Omental fat pad (tissue), 4 donors: ENCODE measurements at places on chromosomes 3 and 15. TPM values are rescaled to one million over a fixed set of nuclear protein-coding genes. Genes with fewer than 3 reads are reported as not detected.

The BTBD1 gene
- 93.6 TPM for total RNA-seq

The PLXNA1 gene
- total RNA-seq, result 47.1 TPM

The PLSCR2 gene
- total RNA-seq, result not detected

The GOLGA6L4 gene
- 2.1 TPM for total RNA-seq

The GOLGA8K gene
- 0.28 TPM for total RNA-seq

The IQCF5 gene
- not detected for total RNA-seq

The RASGRP1 gene
- total RNA-seq, result 6.2 TPM

The GLCE gene
- total RNA-seq, result 12.9 TPM

The TMC3 gene
- 0.32 TPM for total RNA-seq

- DNase-seq, result no peak
Observed at GRCh38 chr15:37638116-37638515, 296.3 kb upstream of the TMCO5A start.

GRCh38 chr3:53147903-53148400, 13.1 kb upstream of the PRKCD start:
- DNase-seq, result no peak

DNA sequence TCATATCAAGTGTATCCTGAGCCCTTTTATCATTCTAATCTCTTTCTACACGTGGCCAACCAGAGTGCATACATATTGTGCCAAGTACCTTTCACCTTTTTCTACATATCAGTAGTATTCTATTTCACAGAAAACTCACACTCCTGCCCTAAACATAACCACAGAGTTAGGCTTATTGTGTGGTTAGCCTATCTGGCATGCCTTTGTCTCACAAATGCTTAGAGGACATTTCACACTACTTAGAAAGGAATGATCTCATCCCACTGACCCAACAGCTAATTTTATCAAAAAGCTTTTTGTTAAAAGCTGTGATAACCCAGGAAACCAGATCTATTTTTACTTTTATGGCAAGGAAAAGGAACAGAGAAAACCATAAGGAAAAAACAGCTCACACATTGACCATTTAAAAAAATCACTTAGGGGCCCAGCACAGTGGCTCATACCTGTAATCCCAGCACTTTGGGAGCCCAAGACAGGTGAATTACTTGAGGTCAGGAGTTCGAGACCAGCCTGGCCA, 17.8 kb upstream of the MAP4 start:
- no peak for DNase-seq

- DNase-seq, result no peak
Observed at GRCh38 chr3:42572278-42572677, 9.5 kb downstream of the SEC22C start.

DNA sequence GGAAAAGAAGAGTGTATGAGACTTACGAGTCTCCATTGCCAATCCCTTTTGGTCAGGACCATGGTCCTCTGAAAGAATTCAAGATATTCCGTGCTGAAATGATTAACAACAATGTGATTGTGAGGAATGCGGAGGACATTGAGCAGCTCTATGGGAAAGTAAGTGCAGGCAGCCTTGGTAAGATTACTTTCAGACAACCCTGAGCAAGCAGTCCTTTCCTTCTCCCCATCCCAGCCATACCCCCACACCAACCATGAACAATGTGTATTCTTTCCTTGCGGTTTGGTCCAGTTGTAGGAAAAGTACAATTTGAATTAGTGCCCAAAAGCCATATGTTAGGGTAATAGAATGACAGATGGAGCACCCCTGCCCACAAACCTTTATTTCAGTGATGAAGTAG, 5.6 kb downstream of the TSEN2 start:
- DNase-seq, result no peak

- no peak for DNase-seq
Observed at GRCh38 chr3:115623044-115623868, at the start of gene GAP43. TSS of gene GAP43 (plus strand) at chr3:115623510. CDS start at chr3:115623690, 180 bp downstream.

- DNase-seq, result no peak
Observed at GRCh38 chr15:41820791-41821423, 7.0 kb upstream of the JMJD7 start.

GRCh38 chr3:114218578-114219185, 18.7 kb downstream of the ZNF80 start:
- no peak for DNase-seq

DNA sequence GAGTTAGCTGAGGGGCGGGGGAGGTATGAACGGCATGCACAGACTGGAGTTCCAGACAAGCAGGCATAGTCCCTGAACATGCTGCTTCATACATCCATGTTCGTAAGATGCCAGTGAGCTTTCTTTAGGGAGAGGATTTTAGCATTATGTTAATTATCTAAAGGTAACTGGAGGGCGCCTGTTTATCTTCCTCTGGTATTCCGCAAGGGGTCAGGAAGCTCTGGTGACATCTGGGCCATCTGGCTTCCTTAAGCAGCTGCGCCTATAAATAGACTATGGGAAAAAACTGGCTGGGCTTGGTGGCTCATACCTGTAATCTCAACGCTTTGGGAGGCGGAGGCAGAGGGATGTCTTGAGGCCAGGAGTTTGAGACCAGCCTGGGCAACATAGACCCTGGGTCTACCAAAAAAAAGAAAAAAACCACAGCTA, 1.5 kb upstream of the FBXO22 start:
- no peak for DNase-seq

- no peak for DNase-seq
Observed at GRCh38 chr15:30042556-30042955, 40.2 kb upstream of the GOLGA8J start.

DNA sequence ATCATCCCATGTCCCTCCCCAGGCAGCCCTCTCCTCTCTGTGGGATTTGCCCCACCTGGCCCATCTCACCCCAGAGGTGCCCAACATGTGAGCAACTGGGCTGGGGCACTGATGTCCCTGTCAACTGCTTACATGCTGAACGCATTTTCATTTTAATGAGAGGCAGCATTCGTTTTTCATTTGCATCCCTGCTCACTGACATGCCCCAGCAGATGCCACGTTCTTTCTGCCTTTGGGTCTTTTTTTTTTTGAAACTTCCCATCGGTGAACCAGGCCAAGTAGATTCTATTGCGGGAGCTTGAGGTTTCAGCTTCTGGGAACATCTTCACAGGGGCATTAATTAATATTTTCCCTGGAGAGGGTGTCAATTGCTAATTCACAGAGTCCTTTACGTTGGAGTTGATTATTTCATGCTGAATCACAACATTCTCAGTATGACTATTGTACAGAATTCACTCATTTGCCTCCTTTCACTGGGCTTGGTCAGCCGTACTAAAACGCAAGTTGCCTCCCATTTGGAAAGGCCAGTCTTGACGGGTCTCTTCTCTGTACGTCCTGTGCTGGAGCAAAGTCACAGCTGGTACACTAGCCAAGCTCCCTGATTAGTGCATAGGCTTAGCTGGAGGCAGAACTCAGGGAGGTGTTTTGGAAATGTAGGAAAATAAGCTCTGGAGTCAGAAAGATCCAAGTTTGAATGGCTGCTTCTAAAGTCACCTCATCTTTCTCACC, 69.8 kb downstream of the CHRNA7 start:
- no peak for DNase-seq

GRCh38 chr3:158091531-158091930, 14.7 kb downstream of the SHOX2 start:
- DNase-seq, result no peak

- DNase-seq, result no peak
Observed at GRCh38 chr15:74866090-74866489, 7.1 kb downstream of the SCAMP2 start.

DNA sequence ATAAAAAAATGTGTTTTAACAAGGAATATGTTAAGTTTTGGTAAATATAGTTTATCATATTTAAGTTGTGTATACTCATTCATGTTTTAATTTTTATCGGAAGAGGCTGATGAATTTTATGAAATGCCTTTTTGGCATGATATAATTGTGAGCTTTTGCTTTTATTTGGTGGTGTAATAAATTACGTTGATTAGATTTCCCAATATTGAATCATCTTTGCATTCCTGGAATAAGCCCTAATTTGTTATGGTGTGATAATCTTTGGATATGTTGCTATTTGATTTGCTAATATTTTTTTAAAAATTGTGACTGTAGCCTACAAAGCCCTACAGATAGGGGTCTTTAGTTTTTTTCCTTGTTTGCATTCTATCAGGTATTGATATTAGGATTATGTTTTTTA, 107.4 kb downstream of the IGF1R start:
- no peak for DNase-seq

- DNase-seq, result no peak
Observed at GRCh38 chr15:64686130-64686735, 89.2 kb downstream of the RBPMS2 start.

DNA sequence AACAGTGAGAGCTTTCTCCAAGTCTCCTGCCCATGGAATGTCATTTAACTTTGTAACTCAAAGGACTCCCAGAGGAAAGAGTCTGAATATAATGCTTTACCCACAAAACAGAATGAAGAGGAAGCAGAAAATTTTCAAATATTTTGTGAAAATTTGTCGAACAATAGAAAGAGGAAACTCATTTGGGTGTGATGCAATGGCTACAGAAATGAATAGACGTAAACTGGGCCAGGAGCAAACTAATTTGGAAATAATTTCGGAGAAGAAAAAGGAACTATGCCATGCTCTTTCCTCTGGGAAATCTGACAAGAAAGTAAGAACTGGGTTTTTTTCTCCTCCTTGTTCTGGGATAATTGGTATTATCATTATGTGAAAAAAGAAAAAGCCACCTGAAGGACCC, 11.2 kb upstream of the SUMF1 start:
- DNase-seq, result no peak

GRCh38 chr15:93997071-93997658, 234.2 kb upstream of the MCTP2 start:
- DNase-seq, result no peak

- no peak for DNase-seq
Observed at GRCh38 chr15:81567924-81568323, 193.9 kb upstream of the TMC3 start.

- DNase-seq, result no peak
Observed at GRCh38 chr15:26773917-26774316, 1.1 kb upstream of the GABRB3 start.

- DNase-seq, result no peak
Observed at GRCh38 chr15:70242951-70243685, 145.4 kb upstream of the TLE3 start.

DNA sequence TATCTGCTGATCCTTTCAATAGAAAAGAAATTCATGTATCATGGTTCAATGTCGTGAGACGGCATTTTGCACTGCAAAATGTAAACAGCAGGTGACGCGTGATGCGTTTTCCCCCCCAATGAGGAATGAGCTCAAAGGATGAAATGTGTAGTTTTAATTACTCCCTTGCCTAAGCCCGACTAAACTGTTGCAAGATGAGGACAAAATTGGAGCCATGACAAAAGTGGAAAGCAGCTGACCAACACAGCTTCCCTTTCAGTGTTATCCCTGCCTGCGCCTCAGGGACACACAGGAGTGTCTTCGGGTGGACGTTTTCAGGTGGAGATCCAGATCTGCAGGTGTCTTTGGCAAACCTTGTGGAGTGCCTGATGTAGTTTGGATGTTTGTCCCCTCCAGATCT, 92.0 kb downstream of the GABRG3 start:
- DNase-seq, result no peak

DNA sequence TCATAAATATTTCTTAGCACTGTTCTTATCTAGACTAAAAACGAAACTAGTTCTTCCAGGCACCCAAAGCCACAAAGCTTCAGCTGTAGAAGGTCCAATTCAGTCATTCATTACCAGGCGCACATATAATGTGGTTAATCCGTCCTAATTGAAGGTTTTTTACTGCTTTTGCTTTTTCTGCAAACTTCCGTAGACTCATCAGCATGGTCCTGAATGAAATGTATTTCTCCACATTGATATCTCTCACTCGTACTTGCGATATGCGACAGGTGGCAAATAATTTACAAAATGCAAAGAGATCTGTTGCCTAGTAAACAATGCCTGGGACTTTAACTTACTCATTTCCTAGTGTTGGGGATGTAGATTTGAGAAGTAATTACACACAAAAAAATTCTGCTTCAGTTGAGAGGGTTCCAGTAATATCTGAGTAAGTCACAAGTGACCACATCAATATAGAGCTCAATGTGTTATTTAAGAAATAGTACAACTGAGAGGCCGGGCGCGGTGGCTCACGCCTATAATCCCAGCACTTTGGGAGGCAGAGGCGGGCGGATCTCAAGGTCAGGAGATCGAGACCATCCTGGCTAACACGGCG, 75.0 kb upstream of the MBNL1 start:
- DNase-seq, result no peak

DNA sequence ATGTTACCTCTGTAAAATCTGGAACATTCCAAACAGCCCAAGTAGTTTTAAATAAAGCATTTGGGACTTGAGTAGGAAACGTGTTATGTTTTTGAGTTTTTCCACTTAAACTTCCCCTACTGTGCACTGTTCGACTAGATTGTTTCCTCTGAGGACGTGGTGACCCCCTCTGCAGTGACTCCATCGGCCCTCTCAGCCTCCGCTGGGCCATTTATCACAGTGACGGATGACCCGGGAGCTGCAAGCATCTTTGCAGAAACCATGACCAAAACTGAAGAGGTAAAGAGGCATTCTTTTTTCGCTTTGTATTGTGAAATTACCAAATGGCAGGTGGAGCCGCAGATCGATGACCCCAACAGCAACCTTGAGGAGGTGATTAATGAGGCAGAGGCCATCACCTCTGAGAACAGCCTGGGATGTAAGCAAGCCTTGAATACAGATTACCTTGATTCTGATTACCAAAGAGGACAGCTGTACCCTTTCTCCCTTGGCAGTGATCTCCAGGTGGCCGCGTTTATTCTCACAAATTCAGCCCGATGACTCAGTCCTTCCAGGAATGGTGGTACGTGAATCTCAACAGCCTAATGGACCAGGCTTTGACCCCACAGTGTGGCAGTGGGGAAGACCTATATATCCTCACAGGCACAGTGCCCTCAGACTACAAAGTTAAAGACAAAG, 79.1 kb upstream of the FAN1 start:
- no peak for DNase-seq

DNA sequence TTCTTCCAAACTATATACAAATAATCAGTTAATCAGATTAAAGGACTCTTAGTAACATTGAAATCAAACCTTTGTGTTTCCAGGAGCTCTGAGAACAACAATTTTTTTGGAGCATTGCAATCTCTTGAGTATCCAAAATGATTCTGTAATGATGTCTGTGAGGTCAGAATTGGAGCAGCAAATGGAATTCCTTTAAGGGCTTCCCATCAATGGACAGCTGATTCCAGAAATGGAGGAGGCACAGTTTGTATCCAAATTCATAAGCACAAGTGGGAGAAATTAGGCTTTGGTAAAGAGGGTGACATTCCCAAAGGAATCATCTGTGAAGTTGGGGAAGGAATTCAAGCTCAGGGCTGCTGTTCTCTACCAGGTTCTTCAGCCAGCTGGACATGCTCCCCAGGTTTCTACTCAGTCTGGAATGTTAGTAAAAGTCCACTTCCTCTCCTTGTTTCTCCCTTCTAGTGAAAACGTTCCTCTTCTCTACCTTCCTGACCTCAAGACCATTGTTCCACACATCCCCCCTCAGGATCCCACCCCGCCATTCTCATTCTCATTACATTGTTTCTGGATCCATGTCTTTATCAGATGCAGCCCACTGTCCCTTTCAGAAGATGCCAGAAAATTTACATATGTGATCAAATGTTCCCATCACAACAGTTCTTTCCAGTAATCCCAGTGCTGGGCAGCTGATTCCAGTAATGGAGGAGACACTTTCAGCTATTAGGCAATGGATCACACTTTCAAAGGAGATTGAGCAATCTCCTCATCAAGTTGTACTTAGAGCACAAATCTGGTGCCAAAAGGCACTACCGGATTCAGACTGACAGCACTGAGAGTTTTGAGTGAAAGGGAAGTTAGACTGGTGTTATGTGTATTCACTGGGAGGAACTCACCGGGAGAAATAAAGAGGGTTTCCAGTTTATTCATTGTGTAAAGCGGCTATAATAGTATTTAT, 391.3 kb upstream of the TPRG1 start:
- DNase-seq, result no peak
